ENCODE measurements at places on chromosomes 6 and 20. TPM values are rescaled to one million over a fixed set of nuclear protein-coding genes. Genes with fewer than 3 reads are reported as not detected.

OR2H1 gene
- total RNA-seq, result not detected

MUCL3 gene
- total RNA-seq, result not detected

SOBP gene
- 0.26 TPM for total RNA-seq

ZNF311 gene
- total RNA-seq, result 1.9 TPM

TSPO2 gene
- not detected for total RNA-seq

RAB23 gene
- total RNA-seq, result 8.3 TPM

TREM1 gene
- total RNA-seq, result not detected

WFDC12 gene
- 0.98 TPM for total RNA-seq

ZSCAN23 gene
- not detected for total RNA-seq

GRCh38 chr20:59026904-59027740 lies 5.0 kb downstream of the ATP5F1E start:
- no peak for DNase-seq
- H3K27ac ChIP-seq, result no peak overlapping the region
- H3K36me3 ChIP-seq, result peaks cover 54% of the 10 kb centered on the region
- no peak overlapping the region for H3K4me3 ChIP-seq
- peaks cover 35% of the 10 kb centered on the region for H3K4me1 ChIP-seq

DNA sequence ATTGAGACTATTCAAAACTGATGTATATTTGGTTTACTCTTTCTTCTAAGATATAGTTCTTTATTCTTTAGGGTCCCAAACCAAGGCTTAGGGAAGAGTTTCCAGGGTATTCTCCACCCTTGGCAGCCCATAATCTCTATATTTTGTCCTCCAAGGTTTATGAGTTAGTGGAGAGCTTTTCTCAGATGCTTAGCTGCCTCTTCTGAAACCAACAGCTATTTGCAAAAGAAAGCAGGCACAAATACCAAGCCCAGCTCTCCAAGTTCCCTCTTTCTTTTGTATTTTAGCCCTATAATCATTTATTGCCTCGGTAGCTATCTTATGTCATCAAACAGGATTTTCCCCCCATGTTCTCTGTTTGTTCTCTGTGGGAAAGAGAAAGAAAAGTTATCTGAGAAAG lies 39.1 kb upstream of the RBM24 start:
- H3K4me1 ChIP-seq, result no peaks in the 10 kb centered on the region
- H3K36me3 ChIP-seq, result no peaks in the 10 kb centered on the region
- H3K4me3 ChIP-seq, result no peak overlapping the region
- DNase-seq, result no peak
- no peak overlapping the region for H3K27ac ChIP-seq
- H3K27me3 ChIP-seq, result no peaks in the 10 kb centered on the region

GRCh38 chr6:15110726-15111354 lies 135.0 kb upstream of the JARID2 start:
- no peaks in the 10 kb centered on the region for H3K36me3 ChIP-seq
- no peak overlapping the region for H3K27ac ChIP-seq
- H3K4me3 ChIP-seq, result no peak overlapping the region

- no peak overlapping the region for H3K4me3 ChIP-seq
- H3K27me3 ChIP-seq, result no peaks in the 10 kb centered on the region
- H3K4me1 ChIP-seq, result peaks cover 10% of the 10 kb centered on the region
- H3K36me3 ChIP-seq, result no peaks in the 10 kb centered on the region
Observed at GRCh38 chr6:109701221-109701620, 10.1 kb downstream of the FIG4 start.

GRCh38 chr6:126063512-126064146 lies 77.3 kb downstream of the TRMT11 start:
- no peak overlapping the region for H3K4me3 ChIP-seq
- H3K27me3 ChIP-seq, result no peaks in the 10 kb centered on the region
- no peaks in the 10 kb centered on the region for H3K4me1 ChIP-seq
- H3K27ac ChIP-seq, result no peak overlapping the region
- DNase-seq, result no peak
- H3K36me3 ChIP-seq, result no peaks in the 10 kb centered on the region

DNA sequence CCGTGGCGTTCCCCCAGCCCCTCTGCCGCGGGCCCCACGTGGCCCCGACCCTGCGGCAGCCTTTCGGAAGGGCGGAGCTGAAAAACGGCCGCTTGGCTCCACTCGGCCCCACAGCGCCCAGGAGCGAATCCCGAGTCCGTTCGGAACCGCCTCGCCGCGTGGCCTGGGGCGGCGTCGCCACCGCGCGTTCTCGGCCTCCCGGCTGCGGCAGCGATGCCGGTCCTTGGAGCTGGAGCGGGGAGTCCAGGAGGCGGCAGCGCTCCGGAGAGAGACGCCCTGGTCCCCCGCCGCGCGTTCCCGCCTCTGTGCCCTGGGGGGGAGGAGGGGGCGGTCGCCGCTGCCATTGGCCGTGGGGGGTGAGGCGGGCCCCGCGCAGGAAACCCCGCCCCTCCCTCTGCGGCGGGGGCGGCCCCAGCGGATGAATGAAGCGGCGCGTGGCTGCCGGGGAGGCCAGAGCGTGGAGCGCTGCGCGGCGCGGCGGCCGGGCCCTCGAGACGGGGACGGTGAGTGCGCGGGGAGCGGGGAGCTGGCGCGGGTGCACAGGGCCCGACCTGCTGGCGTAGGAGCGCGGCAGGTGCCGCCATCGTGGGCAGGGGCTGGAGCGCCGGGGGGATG lies at the start of gene SLCO4A1:
TSS of gene SLCO4A1 (plus strand) at position 453 of the 615 bp plus-strand sequence. CDS start 13,952 bp downstream, outside the sequence.
- DNase-seq, result no peak
- peaks cover 62% of the 10 kb centered on the region for H3K27me3 ChIP-seq
- H3K36me3 ChIP-seq, result no peaks in the 10 kb centered on the region
- H3K4me1 ChIP-seq, result peaks cover 55% of the 10 kb centered on the region
- peak within 1 kb of the TSS; percentile 55 for H3K27ac ChIP-seq

DNA sequence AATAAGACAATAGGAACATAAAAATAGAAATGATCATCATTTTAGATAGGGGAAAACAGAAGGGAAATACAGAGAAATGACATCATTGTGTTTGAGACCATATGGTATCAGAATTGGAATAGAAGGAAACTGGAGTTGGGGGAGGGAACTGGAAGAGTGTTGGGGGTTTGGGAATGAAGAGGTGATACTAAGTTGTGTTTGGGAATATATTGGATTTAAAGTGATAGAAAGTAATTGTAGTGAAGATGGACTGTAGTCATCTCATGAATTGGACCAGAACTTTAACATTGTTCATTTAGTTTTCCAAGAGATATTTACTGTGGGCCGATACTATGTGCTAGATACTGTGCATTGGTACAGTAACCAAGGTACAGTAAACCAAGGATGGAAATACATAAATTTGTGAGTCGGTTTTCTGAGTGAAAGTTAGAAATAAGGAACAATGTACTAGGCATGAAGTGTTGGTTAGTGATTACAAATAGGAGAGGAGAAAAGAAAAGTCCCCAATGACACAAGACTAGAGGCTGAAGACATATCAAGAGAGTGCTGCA lies 32.3 kb downstream of the KCNQ5 start:
- no peak for DNase-seq
- no peaks in the 10 kb centered on the region for H3K27me3 ChIP-seq
- H3K4me1 ChIP-seq, result no peaks in the 10 kb centered on the region
- H3K4me3 ChIP-seq, result no peak overlapping the region
- no peak overlapping the region for H3K27ac ChIP-seq

DNA sequence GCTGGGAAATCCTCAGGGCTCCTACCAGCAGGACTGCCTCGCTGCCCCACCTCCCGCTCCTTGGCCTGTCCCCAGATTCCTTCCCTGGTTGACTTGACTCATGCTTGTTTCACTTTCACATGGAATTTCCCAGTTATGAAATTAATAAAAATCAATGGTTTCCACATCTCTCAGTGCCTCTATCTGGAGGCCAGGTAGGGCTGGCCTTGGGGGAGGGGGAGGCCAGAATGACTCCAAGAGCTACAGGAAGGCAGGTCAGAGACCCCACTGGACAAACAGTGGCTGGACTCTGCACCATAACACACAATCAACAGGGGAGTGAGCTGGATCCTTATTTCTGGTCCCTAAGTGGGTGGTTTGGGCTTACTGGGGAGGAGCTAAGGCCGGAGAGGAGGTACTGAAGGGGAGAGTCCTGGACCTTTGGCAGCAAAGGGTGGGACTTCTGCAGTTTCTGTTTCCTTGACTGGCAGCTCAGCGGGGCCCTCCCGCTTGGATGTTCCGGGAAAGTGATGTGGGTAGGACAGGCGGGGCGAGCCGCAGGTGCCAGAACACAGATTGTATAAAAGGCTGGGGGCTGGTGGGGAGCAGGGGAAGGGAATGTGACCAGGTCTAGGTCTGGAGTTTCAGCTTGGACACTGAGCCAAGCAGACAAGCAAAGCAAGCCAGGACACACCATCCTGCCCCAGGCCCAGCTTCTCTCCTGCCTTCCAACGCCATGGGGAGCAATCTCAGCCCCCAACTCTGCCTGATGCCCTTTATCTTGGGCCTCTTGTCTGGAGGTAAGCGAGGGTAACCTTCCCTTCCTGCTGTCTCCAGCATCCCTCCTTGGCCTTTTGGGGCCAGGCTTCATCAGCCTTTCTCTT lies at the start of gene CFB:
TSS of gene CFB (plus strand) at position 589 of the 863 bp plus-strand sequence. CDS start at position 716, 127 bp downstream.
- H3K36me3 ChIP-seq, result peaks cover 4% of the 10 kb centered on the region
- peak within 1 kb of the TSS; percentile 78 for H3K27ac ChIP-seq
- DNase-seq, result peak; percentile 90
- H3K27me3 ChIP-seq, result no peaks in the 10 kb centered on the region

GRCh38 chr6:3290149-3290930 lies 31.6 kb downstream of the PSMG4 start:
- no peaks in the 10 kb centered on the region for H3K27me3 ChIP-seq
- H3K4me1 ChIP-seq, result peaks cover 4% of the 10 kb centered on the region
- H3K4me3 ChIP-seq, result no peak overlapping the region
- H3K27ac ChIP-seq, result no peak overlapping the region
- DNase-seq, result peak; percentile 55

- H3K4me1 ChIP-seq, result no peaks in the 10 kb centered on the region
- H3K36me3 ChIP-seq, result no peaks in the 10 kb centered on the region
- no peak for DNase-seq
- H3K27ac ChIP-seq, result no peak overlapping the region
- no peak overlapping the region for H3K4me3 ChIP-seq
Observed at GRCh38 chr6:79841577-79842375, 105.6 kb downstream of the ELOVL4 start.

- peak; percentile 56 for DNase-seq
- peaks cover 6% of the 10 kb centered on the region for H3K4me1 ChIP-seq
- H3K27me3 ChIP-seq, result no peaks in the 10 kb centered on the region
- no peak overlapping the region for H3K4me3 ChIP-seq
- H3K36me3 ChIP-seq, result no peaks in the 10 kb centered on the region
- no peak overlapping the region for H3K27ac ChIP-seq
Observed at GRCh38 chr6:44029444-44030185, 97.6 kb downstream of the MRPL14 start.

- H3K27me3 ChIP-seq, result no peaks in the 10 kb centered on the region
- no peak for DNase-seq
- H3K36me3 ChIP-seq, result no peaks in the 10 kb centered on the region
- H3K27ac ChIP-seq, result no peak overlapping the region
- H3K4me3 ChIP-seq, result no peak overlapping the region
Observed at GRCh38 chr20:10250902-10251301, 32.3 kb downstream of the SNAP25 start.

- H3K4me3 ChIP-seq, result no peak overlapping the region
- H3K27me3 ChIP-seq, result no peaks in the 10 kb centered on the region
- DNase-seq, result no peak
- H3K4me1 ChIP-seq, result no peaks in the 10 kb centered on the region
Observed at GRCh38 chr6:24752917-24753492, 21.7 kb upstream of the GMNN start.

- no peak overlapping the region for H3K4me3 ChIP-seq
- peaks cover 32% of the 10 kb centered on the region for H3K4me1 ChIP-seq
- no peak overlapping the region for H3K27ac ChIP-seq
- H3K36me3 ChIP-seq, result no peaks in the 10 kb centered on the region
- no peak for DNase-seq
Observed at GRCh38 chr6:160971171-160971570, 20.4 kb upstream of the MAP3K4 start.

DNA sequence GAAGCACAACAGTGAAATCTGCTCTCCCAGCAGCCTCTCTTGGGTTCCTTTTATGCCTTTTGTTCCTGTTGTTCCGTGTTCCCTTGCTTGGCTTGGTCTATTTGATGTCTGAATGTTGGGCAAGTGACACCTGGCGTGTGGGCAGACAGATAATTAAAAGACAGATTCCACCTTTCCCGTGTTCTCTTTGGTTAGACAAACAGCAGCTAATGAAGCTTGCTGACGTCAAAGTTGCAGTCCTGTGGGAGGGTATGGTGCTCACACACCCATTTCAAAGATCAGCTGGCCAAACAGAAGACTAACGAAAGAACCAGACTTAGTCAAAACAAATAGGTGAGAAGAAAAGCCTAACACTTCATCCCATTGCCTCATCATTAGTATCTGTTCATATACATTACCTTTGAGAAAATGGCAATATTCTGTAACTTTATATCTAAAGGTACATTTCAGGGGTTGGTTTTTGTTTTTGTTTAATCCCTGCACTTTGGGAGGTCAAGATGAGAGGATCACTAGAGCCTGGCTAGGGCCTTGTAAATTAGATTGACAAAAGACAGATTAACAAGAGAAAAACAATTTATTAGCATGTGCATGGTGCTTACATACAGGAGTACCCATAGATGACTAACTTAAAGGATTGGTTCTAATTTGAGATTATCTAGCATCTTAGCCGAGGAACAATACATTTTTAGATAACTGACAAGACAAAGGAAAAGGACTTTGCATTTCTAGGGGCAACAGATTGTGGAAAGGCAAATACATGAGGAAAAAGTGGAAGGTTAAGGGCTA lies 48.9 kb upstream of the TNFRSF21 start:
- DNase-seq, result no peak
- H3K36me3 ChIP-seq, result no peaks in the 10 kb centered on the region
- H3K27ac ChIP-seq, result no peak overlapping the region
- H3K4me3 ChIP-seq, result no peak overlapping the region
- H3K4me1 ChIP-seq, result no peaks in the 10 kb centered on the region

GRCh38 chr20:62652041-62652893 lies 10.0 kb downstream of the SLCO4A1 start:
- peaks cover 51% of the 10 kb centered on the region for H3K4me1 ChIP-seq
- no peaks in the 10 kb centered on the region for H3K36me3 ChIP-seq
- H3K27me3 ChIP-seq, result no peaks in the 10 kb centered on the region
- peak overlapping the region; percentile 92 for H3K27ac ChIP-seq
- peak; percentile 96 for DNase-seq

DNA sequence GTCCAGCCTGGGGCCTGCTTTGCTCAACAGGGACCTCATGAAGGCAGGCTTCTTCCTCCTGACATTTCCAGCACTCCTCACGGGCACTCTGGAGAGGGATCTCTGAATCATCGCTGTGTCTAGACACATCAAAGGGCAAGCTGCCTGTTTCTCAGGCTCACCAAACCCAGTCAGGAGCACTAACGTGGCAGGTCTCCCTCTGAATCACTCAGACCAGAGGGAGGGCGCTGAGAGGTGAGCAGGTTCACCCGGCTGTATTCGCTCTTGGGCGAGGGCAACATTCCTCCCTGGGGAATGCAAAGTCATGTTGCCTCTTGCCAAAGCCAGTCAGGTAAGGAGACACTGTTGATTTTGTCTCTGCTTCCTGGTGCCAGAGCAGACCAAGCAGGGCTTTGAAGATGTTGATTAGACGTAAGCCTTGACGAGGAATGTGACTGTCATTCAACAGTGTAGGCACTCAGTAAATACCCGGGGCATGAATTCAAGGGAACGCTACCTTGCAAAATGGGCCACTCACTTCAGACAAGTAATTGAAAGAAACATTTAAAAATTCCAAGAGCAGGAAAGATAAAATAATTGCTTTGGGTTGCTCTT lies 50.1 kb downstream of the CYP24A1 start:
- no peaks in the 10 kb centered on the region for H3K36me3 ChIP-seq
- H3K27me3 ChIP-seq, result no peaks in the 10 kb centered on the region
- H3K27ac ChIP-seq, result peak overlapping the region; percentile 70
- no peak overlapping the region for H3K4me3 ChIP-seq

Measured in suprapubic skin (tissue), 4 donors.